RWPE1 (cell line): ENCODE measurements at places on chromosomes 13 and 19.

DNA sequence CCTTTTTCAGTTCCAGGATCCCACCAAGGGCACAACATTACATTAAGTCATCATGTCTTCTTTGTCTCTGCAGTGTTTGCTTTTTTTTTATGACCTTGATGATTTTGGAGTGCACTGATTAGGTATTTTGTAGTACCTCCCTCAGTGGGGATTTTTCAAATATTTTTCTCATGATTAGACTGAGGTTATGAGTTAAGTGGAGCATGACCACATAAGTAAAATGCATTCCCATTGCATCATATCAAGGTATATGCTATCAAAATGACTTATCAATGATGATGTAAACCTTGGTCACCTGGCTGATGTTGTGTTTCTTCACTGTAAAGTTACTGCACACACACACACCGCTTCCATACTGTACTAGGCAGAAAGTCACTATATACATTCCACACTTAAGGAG, 96.7 kb upstream of the TRPC4 start:
- DNase-seq = no peak

DNA sequence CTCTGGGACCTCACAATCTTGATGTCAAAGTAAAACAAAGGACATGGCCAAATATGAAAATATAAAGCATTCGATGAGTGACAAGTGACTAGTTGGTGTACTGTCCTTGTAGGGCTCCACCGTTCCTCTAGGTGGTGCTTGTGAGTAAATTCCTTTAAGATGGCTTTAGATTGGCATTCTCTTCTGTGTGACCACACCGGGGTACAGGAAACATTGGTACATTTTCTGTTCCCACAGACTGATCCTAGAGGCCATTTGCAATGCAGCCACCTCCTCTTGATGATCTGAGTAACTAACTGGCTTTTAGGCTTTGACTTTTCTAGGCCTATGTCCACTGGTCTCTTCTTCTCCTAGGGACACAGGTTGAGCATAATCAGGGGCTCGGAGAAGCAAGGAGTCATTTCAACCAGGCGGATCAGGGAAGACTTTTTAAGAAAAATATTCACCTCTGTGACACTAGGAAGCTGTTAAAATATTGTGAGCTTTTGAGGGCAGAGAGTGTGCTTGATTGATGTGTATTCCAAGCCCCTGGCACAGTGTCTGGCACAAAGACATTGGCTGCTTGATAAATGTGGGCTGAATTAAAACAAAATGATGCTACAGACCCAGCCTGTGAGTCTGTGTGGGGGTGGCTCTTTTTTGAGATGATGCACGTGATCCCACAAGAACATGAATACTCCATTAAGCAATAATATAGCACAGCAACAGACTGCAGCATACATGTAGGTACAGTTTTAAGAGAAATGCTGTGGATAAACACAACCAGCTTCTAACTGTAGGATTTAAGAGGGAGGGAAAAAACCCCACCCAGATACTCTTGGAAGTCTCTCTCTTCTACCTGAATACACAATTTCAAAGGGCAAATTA, 21.0 kb downstream of the EPSTI1 start:
- peak; percentile 52 for DNase-seq

GRCh38 chr19:8096071-8096470, 43.5 kb downstream of the CCL25 start:
- no peak for DNase-seq

DNA sequence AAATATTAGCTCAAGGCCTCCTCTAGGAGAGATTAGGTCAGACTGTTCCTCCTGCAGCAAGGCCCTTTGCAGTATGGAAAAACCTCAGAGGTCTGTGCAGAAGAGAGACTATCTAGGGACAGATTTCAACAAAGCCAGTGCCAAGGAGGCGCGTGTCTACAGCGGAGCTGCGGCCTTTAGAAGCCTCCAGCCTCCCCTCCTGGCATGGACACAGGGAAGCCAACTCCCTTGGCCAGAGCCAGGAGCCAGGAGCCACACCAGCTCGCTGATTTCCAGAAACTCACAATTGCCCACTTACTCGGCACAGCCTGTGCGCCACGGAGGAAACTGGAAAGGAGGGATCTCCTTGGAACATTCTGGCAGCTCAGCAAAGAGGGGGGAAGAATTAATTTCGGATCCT, 63.4 kb downstream of the INSR start:
- no peak for DNase-seq

DNA sequence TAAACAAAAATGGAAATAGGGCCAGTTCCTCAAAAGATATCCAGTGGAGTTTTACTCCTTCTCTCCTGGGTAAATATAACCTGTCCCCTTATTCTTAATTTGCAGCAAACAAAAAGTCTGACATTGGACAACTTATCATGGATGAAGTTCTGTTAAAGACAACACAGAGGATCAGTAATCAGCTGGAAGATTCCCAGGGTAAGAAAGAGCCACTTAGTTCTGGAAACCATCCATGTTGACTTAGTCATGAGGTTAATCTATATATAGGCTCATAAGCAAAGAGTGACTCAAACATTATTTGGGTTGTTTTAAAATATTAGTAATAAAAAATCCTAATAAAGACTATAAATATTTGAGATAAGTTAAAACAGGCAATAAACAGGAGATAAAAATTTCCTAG, 40.5 kb upstream of the EBPL start:
- peak; percentile 7 for DNase-seq
